ENCODE measurements at places on chromosomes 2 and 18. TPM values are rescaled to one million over a fixed set of nuclear protein-coding genes. Genes with fewer than 3 reads are reported as not detected.

FBLN7 gene
- polyA plus RNA-seq: 8.5 TPM

KCNIP3 gene
- polyA plus RNA-seq: 5.8 TPM

NEU2 gene
- polyA plus RNA-seq: not detected

ADCY3 gene
- polyA plus RNA-seq: 23.5 TPM

LCT gene
- not detected for polyA plus RNA-seq

DNA sequence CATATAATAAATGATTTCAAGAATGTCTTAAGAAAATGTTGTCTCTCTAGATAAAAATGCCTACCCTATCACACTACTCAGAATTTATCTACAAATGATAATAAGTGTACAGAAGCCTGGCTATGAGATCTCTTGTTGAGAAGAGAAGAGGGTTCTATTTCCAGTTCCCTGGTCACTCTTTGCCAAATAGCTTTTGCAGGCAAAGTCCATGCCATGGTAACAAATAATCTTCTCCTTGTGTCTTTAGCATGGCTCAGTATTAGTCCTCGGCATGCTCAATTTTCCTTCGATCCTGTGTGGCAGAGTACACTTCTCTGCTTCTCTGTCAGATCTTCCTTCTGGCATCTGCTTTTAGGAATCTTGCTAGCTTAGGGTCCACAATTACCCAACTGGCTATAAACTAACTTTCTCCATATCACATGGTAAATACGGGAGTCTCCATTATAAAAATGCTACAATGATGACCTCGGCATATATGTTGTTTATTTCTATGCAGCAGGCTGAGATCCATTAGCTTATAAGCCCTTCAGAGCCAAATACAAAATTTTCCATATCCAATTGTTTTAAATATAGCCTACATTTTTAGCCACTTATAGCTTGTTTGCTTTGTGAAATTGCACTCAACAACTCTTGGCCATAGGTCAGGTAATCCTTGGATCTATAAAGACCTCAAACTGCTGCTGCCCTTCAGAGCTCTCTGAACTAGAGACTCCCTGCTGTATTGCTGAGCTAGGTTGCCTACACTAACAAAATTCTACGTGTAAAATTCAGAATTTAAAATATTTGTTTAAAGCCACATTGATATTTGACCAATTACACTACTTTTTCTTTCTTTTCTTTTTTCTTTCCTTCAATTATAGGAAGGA lies 157.5 kb downstream of the FSIP2 start:
- no peak for DNase-seq

GRCh38 chr2:38237311-38237710 lies 139.8 kb downstream of the ATL2 start:
- no peak for DNase-seq

DNA sequence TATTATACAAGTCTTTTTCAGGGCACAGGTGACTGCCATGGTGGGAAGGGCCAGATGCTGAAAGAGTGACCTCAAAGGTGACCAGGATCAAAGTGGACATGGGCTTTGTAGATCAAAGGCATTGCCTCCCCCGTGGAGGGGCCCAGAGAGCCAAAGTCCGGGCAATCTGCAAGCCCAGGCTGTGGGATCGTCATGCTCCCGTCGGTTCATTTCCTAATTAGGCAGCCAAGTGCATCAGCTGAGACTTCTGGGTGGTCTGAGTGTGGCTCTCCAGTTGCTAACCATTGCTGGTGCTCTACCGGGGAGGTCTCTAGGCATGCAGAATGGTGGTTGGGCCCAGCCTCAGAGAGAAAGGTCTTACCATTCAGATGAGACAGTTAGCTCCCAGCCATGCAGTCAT lies 61.6 kb downstream of the TRIB2 start:
- no peak for DNase-seq

GRCh38 chr18:75727456-75727855 lies 300.0 kb upstream of the SMIM21 start:
- no peak for DNase-seq

DNA sequence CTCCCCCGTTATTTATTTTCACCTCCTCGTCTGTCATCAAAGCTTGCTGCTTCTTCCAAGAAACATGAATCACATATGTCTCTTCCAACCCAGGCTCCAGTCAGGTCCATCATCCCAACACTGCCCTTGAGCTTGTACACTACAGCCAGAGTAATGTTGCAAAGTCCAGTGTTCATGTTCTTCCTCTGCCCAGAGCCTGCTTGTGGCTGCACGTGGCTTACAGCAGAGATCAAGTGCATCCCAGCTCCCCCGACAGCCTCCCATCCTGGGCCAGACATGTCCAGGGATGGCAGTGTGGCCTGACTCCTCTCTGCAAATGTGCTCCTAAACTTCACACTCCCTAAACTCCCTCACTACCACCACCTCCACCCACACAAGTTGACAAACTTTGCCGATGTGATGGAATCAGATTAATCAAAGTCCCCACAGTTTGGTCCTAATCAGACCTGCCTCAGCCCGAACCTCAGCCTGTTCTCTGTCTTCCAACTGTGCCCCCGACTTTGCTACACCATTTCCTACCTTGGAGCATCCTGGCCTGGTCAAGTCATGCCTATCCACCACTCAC lies 54.2 kb upstream of the MAPRE3 start:
- no peak for DNase-seq

GRCh38 chr2:38037325-38037724 lies 38.6 kb downstream of the CYP1B1 start:
- DNase-seq: no peak

Measured in hindlimb muscle (tissue), 1 donor.